Occipital lobe (tissue), 3 donors: ENCODE measurements at places on chromosomes 7 and 10. TPM values are rescaled to one million over a fixed set of nuclear protein-coding genes. Genes with fewer than 3 reads are reported as not detected.

GRCh38 chr10:125607689-125608290, 75.2 kb downstream of the TEX36 start:
- no peak for DNase-seq

DNA sequence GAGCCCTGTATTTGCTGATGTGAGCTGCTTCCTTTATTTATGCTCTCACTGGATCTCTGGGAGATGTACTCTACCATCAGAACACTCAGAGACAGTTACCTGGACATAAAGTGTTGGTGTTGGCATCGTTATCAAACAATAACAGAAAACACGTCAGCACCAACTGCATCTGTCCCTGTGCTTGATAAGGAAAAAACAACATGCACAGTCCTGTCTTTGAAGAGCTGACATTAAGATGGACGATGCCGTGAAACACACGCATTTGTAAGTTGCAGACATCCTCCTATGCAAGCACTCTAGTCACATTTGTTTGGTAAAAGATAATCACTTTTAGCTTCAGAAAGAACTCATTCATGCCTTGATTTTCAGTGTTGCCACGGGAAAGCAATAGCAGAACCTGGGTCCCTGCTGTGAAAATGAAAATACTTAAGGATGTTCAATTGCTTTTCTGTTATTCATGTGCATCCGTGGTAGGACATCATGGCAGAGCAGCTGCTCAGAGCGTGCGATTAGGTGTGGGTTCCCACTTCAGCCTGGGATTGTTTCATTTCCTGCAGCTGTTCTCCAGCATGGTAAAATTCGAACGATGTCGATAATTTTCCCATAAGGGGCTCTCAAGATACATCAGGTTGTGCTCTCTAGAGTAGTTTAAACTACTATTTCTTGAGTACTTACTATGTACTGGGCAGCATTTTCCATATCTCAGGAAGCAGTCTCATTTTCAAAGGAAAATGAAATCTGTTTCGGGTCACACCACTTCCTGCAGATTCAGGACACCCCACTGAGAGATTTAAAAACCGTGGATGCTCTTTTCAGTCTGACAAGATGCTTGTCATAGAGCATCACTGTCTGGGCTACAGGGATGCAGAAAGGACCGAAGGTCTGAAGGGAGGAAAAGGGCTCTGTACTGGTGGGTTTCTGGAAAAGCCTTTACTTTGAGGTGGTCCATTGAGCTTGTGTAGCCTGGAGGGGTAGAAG, 248.7 kb downstream of the CAMK1D start:
- no peak for DNase-seq

DNA sequence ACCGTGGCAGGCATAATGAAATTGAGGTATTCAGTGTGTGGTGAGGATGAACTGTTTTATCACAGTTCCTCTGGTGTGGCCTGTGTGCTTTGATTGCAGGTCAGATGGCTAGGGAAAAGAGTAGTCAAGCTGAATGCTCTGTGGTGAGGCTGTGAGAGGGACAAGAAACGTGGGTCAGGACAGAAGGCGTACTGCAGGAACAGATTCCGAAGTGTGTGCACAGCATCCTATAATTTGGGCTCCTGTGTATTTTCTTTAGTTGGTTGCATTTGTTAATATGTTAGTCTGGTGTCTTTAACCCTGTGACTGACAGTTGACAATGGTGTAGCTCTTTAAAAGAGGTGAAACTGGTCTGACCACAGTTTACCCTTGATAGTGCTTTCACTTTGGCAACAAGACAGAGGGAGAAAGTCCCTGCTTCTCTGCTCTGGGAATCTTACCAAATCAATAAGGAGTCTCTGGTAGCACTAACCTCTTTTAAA, 76.5 kb downstream of the AUTS2 start:
- DNase-seq = no peak

Gene PLEKHA8
- total RNA-seq = 34.8 TPM

Gene GRID1
- 16.5 TPM for total RNA-seq

Gene CADPS2
- 20.9 TPM for total RNA-seq
